ENCODE measurements at places on chromosomes 4 and X. TPM values are rescaled to one million over a fixed set of nuclear protein-coding genes. Genes with fewer than 3 reads are reported as not detected.

The EXOC1L gene
- not detected for polyA plus RNA-seq

DNA sequence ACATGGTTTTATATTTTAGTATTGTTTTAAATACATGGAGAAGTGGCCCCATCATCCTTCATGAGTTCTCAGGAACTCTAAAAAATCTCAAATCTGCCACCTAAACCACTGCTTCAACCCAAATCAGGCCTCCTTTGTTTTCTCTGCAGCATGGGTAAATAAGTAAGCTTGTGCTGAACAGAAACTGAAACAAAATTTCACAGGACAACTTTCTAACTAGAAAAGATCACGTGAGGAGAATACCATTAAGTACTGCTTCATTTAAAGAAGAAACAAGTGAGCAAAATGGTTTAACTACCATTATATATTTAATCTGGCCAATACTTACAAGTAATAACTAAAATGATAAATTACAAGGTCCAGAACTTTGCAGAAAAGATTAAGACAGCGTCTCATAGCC lies 2.5 kb downstream of the ARAP2 start:
- no peak for DNase-seq

DNA sequence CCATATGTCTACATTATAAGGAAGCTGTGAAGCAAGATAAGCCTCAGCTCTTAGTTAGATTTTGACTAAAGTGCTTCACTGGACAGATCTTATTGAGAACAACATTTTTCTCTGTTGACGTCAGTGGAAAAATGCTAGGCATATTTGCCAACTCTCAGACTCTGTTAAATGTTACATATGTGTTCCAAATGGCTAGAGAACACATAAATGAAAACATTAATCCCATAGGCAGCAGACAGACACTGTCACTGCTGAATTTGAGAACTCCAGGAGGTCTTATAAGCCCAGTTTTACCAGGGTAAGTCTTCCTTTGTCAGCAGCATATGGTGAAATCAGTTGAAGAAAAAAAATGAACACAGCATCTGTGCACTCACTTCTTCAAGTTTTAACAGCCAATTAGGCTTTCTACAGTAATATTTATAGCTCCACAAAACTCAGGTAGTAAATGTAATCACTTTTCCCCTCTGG lies 186.9 kb downstream of the CAMK2D start:
- peak; percentile 18 for DNase-seq

GRCh38 chr4:145341381-145341780 lies 140.3 kb upstream of the SMAD1 start:
- no peak for DNase-seq

The SMS gene
- 160 TPM for polyA plus RNA-seq

The BTK gene
- polyA plus RNA-seq, result not detected

- DNase-seq, result no peak
Observed at GRCh38 chr4:130110770-130111169, 1014.8 kb downstream of the C4orf33 start.

DNA sequence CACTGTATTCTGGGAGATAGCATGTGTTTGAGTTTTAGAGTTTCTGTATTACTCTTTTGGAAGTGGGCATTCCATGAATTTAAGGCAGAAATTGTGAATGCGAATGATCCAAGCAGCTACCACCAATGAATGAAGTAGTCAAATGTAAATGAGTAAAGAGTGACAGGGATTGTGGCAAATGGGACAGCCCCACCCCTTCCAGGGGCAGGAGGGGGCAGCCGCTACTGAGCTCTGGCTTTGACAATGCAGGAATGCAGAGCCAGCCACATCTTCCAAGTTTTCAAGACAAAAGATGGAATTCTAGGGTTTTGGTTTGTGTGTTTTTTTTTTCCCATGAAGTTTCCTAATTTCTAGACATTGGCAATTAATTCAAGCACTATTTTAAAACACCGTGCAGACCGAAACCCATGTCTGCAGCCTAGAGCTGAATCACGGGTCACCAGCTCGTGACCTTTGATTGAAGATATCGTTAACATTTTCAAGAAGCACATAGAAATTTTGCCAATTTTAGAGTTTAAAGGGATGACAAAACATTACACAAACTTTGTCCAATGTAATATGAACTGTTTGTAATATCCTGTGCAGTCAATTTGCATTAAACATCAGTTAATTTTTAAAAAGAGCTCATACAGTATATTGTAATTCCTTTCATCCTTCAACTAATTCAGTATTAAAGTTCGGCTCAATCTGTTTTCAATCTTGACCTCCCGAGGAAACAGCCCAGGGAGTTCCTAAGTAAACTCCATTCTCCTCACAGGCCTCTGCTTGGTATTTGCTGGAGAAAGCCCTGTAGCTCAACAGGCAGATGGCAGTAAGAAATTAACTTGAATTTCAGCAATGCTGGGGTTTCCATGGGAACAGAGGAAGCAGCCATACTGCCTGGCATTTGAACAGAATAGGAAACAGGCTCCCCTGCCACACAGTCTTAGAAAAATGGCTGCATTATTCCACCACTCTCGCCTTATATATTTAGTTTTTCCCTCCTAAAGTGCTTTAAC lies 83.4 kb downstream of the UCHL1 start:
- no peak for DNase-seq

The FAM13A gene
- 2.2 TPM for polyA plus RNA-seq

- peak; percentile 77 for DNase-seq
Observed at GRCh38 chr4:147830987-147831386, 99.1 kb downstream of the ARHGAP10 start.

DNA sequence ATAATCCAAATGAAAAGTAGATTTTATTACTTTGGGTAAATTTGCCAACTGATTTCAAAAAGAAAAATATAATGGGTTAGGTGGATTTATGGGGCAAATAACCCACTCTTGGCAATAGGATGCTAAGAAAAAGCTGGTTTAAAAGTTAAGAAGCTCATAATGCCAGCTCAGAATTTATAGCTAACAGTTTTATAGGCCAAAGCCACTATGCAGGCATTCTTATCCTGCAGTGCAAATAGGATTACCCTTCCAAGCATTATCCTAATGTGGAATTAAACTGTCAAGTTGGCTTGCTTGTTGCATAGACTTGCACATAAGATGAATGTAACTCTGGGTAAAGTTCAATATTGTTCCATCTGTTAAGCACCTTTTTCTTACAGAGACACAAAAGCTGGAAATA lies 703.0 kb downstream of the PCDH18 start:
- DNase-seq, result no peak

The CLNK gene
- polyA plus RNA-seq, result not detected

The NEXMIF gene
- polyA plus RNA-seq, result not detected

The MAP3K15 gene
- polyA plus RNA-seq, result 0.07 TPM

DNA sequence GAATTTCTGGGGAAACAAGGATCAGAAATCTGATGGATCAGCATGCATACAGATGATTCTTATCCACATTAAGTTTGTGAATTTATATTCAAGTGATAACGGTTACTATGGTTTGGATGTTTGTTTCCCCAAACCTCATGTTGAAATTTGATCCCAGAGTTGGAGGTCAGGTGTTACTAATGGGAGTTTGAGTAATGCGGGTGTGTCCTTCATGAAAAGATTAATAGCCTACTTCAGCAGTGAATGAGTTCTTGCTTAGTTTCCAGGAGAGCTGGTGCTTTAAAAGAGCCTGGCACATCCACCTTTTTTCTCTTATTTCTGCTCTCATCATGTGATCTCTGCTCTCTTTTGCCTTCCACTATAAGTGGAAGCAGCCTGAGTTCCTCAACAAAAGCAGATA lies 712.4 kb downstream of the IL1RAPL1 start:
- peak; percentile 34 for DNase-seq

GRCh38 chr4:140621161-140621560 lies 52.4 kb upstream of the UCP1 start:
- no peak for DNase-seq

The SLC9A7 gene
- 3.0 TPM for polyA plus RNA-seq

GRCh38 chr4:146932116-146932515 lies 13.5 kb downstream of the TTC29 start:
- no peak for DNase-seq

GRCh38 chrX:125205133-125205917 lies 114.3 kb upstream of the TEX13C start:
- peak; percentile 47 for DNase-seq

DNA sequence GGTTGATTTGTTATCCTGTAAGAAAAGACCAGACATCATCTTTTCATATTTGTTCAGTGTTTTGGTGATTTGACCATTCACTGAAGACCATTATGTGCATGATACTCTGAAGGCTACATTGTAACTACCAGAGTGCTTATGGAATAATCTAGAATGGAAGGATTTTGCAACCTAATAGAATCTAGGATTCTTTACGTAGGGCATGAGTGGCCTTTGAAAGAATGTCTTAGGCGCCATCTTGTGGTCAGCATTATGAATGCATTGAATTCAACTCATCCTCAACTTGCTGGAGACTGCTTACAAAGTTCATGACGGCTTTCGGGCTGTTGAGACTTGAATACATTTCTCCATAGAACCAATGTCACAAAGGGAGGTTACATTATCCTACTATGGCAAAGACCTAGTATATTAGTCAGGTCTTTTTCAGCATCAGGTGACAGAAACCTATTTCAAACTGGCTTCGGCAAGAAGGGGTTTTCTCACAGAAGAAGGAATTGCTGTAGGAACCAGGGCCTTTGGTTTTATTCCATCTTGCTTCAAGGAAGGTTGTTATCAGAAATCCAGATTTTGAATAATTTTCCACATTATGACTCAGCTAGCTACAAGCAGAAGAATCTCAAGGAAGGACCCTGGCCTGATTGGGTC lies 104.1 kb downstream of the GPAT3 start:
- peak; percentile 46 for DNase-seq

GRCh38 chrX:96715481-96715880 lies 30.8 kb downstream of the DIAPH2 start:
- DNase-seq, result no peak

DNA sequence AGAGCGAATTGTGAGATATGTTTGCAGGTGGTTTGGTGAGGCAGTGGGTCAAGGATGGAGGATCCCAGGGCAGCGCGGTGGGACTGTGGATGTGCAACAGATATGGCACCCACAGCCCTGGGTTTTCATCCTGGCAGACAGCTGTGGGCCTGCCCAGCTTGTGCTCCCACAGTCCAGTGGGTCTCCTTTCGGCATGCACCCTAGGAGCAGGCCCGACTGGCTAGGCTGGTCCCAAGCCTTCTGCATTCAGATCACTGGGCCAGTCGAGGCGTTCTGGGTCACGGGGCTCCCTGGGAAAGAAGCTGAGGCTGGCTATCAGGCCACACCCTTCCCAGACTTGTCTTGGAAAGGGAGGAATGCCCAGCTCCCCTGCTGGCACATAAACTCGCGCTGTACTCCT lies 2289.6 kb downstream of the ARAP2 start:
- DNase-seq, result no peak

DNA sequence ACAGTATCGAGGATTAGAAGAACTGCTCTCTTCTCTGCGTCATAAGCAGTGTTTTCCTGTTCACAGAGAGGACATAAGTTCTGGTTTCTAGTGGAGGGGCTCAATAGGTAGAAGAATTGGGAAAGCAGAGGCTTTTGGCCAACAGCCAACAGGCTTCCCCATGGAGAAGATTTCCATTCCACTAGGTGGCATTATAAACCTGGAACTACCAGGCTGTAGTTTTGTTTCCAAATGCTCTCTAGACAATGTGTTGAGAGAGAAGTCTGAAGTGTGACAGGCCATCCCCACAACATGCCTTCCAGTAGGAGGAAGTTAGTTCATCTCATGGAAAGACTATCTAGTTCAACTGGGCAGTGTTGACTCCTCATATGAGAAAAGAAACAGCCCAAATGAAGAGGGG lies 63.8 kb upstream of the ANXA10 start:
- no peak for DNase-seq

The ARL13A gene
- not detected for polyA plus RNA-seq

DNA sequence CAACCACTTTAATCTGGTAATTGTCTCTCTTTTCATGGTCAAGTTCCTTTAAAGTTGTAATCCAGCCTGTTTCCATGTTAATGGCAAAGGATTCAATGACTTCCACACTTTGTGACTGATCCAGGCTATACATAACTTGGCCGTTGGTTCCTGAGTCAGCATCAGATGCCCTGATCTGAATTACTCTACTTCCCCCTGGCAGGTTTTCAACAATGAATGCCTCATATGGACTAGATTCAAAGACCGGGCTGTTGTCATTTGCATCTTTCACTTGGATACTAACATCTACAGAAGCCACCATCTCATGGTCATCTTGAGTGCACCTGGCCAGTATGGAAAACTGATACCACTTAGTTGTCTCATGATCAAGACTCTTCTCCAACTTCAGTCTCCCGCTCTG lies 62.6 kb upstream of the MTNR1A start:
- no peak for DNase-seq

The TMPRSS11D gene
- polyA plus RNA-seq, result 0.20 TPM

DNA sequence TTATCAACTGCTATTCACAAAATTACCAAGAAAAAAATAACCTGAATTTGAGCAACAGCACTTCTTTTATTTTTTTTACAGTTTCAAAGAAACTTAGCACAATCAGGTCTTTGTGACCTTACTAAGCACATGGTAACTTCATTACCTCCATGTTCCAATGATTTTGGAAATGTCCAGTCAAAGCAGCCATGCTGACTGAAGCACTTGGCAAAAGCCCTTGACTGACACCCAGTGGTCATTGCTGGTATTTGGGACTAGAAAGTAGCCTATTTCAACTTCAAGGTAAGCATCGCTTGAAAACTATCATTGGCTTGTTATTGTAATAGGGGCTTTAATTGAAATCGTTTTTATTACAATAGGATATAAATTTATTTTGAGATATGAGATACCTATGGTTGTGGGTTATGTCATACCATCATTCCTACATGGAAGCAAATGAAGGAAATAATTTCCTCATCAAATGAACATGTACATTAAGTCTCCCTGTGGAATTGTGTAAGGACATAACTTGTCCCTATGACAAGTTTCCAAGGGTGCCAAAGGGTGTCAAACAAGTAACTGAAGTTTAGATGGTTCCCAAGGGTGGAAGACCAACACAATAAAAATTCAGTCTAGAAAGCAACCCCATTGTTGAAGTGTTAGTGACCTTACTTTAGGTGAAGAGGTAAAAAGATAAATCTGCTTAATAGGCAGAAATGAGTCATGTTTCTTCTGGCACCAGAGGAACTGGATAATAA lies 15.2 kb upstream of the ANXA10 start:
- peak; percentile 44 for DNase-seq

- DNase-seq, result no peak
Observed at GRCh38 chr4:146998157-146998556, 52.5 kb upstream of the TTC29 start.

GRCh38 chr4:82223715-82224114 lies 150.1 kb downstream of the HNRNPD start:
- DNase-seq, result no peak

The YIPF7 gene
- polyA plus RNA-seq, result not detected

GRCh38 chr4:63379750-63380522 lies 1029.3 kb downstream of the TECRL start:
- DNase-seq, result no peak

DNA sequence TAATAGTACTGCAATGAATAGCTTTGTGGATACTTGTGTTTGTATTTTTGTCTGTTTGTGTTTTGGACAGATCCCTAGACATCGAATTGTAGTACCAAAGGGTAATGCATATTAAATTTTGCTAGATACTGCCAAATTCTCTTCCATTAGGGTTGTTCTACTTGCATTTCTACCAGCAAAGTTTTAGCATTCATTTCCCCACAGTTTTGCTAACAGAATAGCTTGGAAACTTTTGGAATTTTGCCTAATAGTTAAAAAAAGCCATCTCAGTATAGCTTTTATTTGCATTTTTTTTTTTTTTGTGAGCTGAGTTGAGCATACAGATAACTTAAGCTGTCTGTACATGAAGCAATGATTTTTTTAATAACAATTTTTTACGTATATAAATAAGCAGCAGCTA lies 1084.9 kb downstream of the ADGRL3 start:
- no peak for DNase-seq

GRCh38 chr4:47824840-47825239 lies 13.0 kb downstream of the CORIN start:
- no peak for DNase-seq

GRCh38 chr4:188282471-188283232 lies 143.4 kb downstream of the TRIML1 start:
- no peak for DNase-seq

The SH3BGRL gene
- 38.9 TPM for polyA plus RNA-seq

Data from foreskin keratinocyte (primary cell).